ENCODE measurements at places on chromosomes 11 and 22.

DNA sequence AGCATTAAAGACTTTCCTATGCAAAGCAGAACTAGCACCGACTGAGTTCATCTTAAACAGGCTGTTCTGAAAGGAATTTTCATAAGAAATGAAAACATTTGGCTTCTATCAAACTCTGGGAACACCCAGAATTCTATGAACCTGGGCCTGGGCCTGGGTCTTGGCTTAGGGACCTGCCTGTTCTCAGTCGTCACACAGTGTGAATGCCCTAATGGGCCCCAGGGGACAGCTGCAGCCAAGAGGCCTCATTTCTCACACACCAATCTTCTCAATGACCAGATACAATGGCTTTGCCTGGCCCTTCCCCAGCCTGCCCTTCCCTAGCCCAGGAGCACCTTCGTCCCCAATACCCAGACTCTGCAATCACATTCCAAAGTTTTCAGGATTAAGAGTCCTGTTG, 234.9 kb upstream of the ARHGAP20 start:
- no peak for DNase-seq

DNA sequence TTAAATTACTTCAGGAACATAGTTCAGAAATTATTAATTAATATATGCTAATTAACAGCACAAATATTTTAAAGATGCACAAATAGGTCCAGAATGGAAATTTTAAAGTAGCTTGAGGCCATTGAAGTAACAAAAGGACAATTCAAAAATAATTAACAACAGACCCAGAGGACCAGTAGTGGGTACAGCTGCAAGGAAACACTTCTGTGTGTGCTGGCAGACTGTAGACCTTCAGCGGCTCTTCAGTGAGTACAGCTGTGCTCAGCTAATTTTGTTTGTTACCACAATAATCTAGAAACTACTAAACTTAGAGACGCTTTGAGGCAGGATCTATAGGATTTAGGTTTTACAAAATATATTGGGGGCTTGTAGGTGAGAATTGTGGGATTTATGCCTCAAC, 103.8 kb downstream of the GRIA4 start:
- no peak for DNase-seq

GRCh38 chr22:39474351-39475111, 17.7 kb downstream of the MGAT3 start:
- no peak for DNase-seq

DNA sequence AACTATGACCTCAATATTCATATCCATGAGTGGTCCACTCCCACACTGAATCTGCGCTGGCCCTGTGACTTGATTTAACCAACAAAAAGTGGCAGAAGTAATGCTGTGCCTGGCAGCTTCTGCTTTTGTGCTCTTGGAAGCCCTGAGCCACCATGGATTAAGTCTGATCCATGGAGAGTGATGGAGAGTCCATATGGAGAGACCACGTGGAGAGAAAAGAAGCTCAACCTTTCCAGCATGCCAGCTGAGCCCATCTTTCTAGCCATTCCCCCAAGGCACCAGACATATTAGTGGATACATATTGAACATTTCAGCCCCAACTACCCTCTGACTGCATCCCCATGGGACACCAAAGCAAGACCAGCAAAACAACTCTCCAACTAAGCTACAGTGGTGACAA, 16.0 kb downstream of the LRRC55 start:
- DNase-seq = no peak

GRCh38 chr22:25909614-25910387, 167.8 kb downstream of the MYO18B start:
- no peak for DNase-seq

DNA sequence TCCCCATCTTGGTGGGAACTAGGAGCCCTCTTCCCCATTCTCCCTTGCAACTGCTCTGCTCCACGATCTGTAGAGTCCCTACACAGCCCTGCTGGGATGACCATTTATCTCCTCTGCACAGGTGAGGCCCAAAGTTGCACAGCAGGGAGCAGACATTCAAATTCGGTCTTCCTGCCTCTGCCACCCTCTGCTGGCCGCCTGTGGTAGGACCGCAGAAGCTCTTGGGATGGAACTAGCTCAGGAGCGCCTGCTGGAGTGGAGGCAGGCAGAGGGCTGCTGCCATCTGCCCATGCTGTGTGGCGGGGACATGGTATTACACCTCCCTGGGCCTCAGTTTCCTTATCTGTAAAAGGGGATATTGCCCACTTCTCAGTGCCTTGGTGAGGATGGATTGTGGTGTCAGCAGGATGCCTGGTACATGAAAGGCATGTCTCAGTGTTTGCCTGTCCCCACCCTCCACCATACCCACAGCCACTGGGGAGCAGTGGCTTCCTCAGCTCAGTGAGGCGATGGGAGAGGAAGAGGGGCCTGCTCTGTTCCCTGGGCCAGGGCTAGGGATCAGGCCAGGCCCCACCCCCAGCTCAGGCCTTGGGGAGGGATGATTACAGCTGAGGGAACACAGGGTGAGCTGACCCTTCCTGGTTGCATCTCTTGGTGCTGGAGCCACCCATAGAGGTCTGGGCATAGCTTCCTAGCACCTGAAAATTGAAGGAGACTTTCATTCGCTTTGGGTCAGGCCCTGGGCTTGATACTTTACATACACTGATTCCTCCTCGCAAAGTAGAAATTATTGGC, 11.3 kb upstream of the OMP start:
- peak; percentile 48 for DNase-seq

DNA sequence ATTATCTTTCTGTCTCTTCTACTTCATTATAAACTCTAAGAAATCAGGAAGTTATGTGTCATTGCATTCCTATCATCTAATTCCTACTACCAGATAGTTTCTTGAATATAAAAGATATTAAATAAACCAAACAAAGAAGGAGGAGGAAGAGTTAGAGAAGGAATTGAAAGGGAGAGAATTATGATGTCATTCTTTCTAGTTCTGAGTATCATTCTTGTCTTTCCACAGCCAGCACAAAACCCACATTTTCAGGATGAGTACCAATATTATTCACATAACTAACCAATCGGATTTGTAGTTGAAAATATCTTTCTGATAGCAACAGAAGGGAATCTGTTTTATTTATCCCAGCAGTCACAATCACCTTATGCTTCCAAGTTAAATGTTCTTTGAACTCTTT, 13.3 kb downstream of the MS4A13 start:
- no peak for DNase-seq

GRCh38 chr11:46036009-46036408, 85.2 kb downstream of the PHF21A start:
- DNase-seq = no peak

DNA sequence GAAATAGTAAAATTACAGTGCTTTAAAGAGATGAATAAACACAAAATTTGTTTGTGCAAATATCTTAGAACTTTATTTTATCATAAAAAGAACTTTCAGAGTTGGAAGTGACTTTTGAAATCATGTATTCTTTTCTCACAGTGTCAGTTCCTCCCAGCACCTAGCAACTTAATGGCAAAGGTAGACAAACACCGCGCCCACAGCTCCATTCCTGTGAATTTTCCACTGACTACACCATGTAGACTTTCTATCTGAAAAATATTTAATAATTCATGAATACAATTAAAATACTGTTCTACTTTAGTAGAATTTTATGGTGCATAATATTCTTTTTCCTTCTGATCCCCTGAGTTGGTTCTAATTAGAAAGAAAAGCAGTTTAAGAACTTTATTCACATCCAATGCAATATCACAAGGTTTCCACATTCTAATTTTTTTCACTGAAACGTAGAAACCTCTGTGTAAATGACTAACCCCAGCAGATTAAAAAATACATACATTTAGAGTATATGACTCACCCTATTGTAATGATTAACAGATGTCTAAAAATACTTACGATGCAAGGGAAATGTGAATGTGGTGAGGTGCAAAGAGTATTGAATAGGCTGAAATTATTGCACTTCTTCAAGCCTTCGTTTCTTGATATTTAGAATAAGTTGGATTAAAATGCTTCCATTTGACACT, 218.2 kb upstream of the CCDC179 start:
- no peak for DNase-seq

DNA sequence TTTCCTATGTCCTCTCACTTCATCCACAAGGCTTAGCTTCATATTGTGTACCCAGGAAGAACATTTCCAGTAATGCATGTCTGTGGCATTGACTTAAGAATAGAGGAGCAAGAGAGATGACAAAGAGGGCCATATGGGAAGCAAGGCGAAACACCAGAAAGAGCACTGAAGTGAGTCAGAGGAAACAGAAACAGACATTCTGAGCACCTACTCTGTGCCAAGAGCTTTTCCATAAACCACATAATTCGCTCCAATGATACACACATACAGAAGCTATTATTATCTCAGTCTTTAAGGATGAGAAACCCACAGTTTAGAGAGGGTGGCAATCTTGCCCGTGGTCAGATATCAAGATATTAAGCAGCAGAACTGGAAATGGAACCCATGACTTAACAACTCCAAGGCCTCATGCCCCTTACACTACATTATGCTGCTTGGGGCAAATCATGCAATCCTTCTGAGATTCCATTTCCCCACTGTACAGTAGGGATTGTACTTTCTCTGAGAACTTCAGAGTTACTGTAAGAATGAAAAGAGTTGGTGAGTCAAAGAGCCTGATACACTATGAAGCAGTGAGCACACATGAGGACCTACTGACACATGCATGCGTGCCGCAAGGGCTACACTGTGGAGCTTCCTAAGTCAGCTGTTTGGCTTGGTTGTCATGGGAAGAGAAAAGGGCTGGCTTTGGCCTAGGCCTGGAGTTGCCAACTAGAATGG, 126.6 kb downstream of the KCNC1 start:
- no peak for DNase-seq

DNA sequence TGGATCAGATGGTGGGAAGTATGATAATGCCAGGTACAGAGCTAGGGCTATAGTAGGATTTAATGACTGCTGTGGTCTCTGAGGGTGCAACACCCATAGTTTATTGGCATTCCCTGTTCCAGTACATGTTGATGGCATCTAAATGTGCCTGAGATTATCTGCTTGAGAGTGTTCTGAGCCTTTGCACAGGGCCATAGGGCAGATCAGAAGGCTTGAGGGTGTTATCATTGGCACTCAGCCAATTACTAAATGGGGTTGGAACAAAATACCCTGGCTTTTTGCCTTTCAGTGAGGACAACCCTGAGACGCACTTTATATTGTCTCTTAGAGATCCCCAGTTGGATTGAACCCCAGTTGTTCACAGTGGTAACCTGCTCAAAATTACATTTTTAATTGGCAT, 6.7 kb downstream of the SLC5A12 start:
- no peak for DNase-seq

- DNase-seq = peak; percentile 68
Measured at GRCh38 chr22:35350539-35351503, 30.1 kb upstream of the HMOX1 start.

DNA sequence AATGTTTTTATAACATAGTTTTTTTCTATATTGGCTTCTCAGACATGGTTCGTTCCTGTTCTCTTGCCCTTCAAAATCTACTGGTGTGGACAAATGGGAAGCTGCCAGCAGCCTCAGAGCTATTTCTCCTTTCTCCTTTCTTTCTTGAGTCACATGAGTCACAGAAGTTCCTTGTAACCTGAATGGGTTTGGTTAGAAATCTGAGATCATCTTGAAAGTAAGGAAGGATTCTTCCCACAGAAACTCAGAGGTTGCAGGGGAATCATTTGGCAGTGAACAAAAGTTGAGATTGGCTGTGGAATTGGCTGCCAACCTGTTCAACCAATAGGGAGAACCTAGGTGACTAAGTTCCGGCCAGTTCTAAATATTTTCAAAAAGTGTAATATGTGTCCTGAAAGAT, 12.5 kb downstream of the PLET1 start:
- no peak for DNase-seq

- no peak for DNase-seq
Measured at GRCh38 chr11:126978911-126979310, 21.7 kb downstream of the KIRREL3 start.

DNA sequence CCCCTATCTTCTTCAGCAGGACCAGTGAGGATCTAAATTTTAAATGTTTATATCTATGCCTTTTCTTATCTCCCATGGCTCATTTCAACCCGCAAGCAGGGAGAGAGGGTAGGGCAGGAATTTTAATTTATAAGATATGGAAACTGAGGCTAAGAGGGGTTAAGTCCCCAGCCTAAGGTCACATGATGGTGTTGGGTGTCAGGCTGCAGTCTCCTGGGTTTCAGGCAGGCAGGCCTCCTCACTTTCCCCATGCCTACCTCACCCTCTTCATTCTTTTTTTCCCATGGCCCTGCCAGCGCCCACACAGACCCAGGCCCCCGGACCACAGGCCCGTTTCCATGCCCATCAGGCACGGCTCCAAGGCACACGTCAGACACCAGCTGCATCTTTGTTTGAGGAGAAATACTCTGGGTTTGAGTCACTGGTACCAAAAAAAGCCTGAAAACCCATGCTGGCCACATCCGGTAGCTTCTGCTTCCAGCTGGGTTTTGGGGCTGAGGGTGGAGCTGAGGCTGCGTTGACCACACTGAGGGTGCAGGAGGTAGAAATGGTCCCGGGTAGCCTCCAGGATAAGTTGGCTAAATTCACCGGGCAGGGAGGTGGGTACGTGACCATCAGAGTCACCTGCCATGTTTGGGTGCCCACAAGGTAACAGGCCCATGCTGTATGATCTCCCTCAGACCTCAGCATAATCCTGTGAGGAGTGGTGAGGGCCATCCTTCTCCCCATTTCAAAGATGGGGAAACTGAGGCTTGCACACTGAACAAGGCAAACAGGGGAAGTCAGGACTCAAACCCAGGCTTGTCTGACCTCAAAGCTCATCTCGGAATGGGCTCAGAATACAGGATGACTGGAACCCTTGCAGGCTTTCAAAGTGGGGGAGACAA, 7.5 kb downstream of the CRYBB1 start:
- DNase-seq = no peak

GRCh38 chr11:111922803-111923202, 4.1 kb downstream of the C11orf52 start:
- DNase-seq = no peak

GRCh38 chr22:19912271-19912999, 29.1 kb upstream of the COMT start:
- DNase-seq = no peak

- no peak for DNase-seq
Measured at GRCh38 chr11:64870893-64871466, 7.4 kb downstream of the EHD1 start.

GRCh38 chr22:46657655-46657953, 37.4 kb downstream of the GRAMD4 start:
- DNase-seq = no peak

- no peak for DNase-seq
Measured at GRCh38 chr11:16012125-16012751, 344.1 kb downstream of the SOX6 start.

DNA sequence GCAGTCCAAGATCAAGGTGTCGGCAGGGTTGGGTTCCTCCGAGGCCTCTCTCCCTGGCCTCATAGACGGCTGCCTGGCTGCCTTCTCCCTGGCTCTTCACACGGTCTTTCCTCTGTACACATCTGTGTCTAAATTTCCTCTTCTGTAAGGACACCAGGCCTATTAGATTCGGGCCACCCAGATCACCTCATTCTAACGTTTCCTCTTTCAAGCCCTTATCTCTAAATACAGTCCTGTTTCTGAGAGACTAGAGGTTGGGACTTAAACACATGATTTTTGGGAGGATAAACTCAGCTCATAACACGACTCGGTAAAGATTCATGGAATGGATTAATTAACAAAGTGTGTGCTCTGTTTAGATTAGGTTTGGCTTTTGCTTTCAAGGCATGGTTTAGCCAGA, 136.0 kb upstream of the SORL1-AS1 start:
- DNase-seq = no peak
